Activated CD4-positive, alpha-beta T cell treated with anti-CD3 and anti-CD28 coated beads, Interleukin-10, Interleukin-2, amounts not matched to agents 100 ng/mL and 50 ng/mL, durations not matched to agents 16 hours and 8 hours (primary cell): ENCODE measurements at places on chromosomes 3 and 15.

DNA sequence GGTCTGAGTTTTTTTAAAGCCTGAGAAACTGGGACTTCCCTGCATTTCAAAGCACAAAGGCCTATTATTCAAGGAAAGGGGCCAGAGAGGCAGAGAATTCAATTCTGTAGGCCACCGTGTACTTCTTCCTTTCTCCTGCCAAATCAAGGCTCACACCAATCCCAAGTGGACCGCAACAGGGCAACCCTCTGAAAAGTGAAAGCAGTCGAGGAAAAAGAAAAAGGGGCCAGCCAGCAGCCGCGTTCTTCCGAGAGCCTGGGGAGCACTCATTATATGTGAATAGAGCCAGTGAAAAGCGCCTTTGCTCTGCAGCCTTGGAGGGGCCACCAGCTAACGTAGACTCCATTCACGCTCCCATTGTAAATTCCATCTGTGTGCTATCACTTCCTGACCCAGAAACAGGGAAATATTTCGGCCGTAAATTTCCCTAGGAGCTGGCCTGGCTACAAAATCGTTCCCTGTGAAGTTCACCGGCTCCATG lies 45.9 kb upstream of the THUMPD3 start:
- no peak for DNase-seq

DNA sequence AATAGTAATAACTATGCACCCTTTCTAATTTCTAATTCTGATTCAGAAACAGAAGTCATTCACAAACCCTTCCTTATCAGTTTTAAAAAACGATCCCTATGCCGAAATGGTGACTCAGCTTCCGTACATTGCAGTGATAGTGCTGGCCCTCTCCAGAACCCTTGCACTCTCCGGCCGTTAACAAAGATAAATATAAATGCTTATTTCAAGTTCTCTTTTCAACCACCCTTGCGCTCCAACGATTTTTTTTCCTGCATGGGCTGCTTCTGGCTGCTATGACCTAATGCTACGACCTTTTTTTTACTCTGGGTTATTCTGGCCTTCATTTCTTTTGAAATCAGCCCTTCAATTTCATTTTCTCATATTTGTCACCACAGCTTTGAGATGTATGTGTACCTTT lies 646.2 kb downstream of the NTRK3 start:
- no peak for DNase-seq

- no peak for DNase-seq
Measured at GRCh38 chr15:57387564-57388076, 11.3 kb downstream of the CGNL1 start.

- no peak for DNase-seq
Measured at GRCh38 chr3:55859305-55859704, 372.2 kb upstream of the WNT5A start.

DNA sequence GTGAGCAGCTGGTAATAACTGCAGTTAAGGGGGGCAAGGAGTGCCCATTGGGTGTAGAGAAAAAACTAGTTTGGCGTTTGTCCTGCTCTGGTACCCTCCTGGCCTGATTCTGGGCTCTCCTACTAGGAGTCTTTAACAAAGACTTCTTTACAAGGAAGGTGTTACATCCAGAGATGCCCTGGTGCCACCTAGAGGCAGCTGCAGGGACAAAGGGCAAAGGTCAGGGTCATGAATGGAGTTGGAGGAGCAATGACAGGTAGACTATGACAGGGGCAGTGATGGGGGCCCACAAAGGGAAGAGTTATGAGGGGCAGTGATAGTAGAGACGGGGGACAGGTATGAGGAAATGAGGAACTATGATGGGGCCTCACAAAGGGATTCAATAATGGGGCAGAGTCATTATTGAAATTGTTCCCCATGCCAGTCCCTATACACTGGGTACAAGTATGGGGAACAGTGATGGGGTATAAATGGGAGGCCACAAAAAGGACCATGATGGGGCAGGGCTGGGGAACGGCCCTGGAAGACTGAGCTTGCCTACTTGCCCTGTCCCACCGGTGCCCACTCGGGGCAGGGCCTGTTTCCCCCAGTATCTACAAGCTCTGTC lies 7.9 kb downstream of the CCDC71 start:
- peak; percentile 73 for DNase-seq

- no peak for DNase-seq
Measured at GRCh38 chr15:91335702-91336101, 235.6 kb downstream of the SV2B start.

DNA sequence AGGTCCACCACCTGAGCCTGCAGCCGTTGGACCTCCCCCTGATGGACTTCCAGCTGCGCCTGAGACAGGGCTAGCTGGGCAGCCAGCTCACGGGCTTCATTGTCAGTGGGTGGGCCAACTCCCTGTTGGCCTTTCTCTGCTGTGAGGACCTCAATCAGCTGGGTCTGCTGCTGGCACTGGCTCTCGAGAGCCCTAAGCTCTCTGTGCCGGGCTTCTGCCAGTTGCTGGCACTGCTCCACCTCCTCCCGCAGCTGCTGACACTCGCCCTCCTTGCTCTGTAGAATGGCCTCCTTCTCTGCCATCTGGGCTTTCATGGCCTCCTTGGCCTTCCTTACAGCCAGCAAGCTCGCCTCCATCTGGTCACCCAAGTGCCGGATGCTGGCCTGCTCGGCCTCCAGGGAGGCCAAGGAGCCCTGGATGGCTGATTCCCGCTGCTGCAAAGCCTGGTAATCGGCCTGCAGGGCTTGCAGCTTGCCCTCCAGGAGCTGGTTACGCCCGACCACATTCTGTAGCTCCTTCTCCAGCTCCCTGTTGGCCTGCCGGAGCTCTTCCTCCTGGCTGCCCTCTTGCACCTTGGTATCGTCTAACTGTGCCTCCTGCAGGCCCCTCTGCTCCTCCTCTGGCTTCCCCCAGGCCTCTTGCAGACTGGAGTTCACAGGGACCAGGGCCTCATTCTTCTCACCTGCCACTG lies 23.8 kb downstream of the CXCR6 start:
- no peak for DNase-seq

DNA sequence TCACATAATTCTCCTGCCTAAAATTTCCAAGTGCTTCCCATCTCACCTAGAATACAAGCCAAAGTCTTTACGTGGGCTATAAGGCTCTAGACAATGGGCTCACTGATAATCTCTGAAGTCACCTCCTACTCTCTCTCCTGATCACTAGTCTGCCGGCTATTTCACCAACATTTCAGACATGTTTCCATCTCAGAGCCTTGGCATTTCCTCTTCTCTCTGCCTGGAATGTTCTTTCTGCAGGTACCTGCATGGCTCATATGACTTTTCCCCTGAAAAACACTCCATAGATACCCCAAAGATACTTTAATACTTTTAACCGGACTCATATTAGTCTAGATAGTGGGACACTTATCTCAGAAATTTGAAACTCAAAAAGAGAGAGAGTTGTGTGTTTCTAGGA lies 32.7 kb downstream of the CD200 start:
- no peak for DNase-seq

DNA sequence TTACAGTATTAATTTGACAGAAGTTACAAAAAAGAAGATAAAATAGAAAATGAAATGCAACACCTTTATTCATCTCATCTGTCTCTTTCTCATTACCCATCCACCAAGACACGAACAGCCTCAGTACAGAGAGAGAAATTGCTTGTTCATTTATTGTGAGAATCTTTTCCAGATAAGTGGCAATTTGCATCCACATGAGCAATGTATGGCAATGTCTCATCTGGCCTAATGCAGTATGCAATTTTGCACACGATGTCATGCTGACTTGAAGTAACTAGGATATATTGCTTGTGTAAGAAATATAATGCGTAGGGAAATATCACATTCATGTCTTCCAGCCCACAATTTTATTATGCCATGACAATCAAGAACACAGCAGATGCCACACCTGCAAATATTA lies 866.9 kb downstream of the ROBO1 start:
- DNase-seq, result no peak

DNA sequence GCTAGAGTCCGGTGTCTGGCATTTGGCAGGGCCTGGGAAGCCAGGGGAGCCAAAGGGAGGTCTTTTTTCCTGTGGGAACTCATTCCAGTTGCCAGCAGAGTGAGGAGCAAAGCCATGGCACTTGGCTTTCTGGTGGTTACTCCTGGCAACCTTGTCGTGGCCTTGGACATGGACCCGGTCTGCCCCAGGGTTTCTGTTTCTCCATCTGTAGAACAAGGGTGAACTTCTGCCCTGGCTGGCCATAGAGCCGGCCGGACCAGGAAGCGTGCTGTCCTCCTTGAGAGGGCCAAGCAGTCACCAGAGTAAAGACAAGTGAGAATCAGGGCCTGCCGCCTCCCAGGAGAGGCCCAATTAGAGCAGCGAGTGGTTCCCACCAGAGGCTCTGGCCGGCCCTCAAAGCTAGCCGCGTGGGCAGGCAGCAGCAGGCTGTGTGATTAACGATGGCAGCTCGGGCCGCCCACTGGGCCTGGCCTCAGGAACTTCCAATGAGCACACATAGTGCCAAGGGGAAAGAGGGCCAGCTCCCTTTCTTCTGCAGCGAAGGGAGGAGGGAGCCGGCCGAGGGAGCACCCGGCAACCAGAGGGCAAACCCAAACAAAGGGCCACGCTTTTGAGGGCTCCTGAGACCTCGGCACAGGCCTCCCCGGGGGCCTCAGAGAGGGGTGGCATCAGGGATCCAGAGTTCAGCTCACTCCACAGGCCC lies 29.1 kb upstream of the ELP6 start:
- DNase-seq, result no peak

GRCh38 chr3:62421207-62421606 lies 47.9 kb upstream of the FEZF2 start:
- DNase-seq, result no peak

GRCh38 chr3:23645533-23646183 lies 160.1 kb upstream of the UBE2E1 start:
- no peak for DNase-seq

DNA sequence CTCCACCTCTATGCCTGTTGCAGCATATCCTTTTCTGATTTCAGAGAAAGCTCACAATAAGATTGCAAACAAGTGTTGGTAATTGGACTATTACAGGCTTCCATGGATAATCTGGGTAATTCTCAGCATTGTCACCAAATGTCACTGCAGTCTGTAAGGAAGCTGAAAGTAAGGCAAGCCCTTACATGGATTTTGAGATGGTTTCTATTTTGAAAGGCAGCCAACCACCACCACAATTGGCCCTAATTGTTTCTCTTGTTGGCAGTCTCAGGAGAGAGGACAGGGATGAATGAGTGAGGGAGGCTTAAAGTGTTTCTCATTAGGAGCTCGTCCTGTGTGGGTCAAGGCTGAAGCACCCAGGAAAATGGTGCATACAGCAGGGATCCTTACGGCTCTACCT lies 879.9 kb downstream of the TUSC7 start:
- DNase-seq, result no peak

GRCh38 chr3:139317660-139318430 lies 26.0 kb upstream of the MRPS22 start:
- DNase-seq, result no peak

- DNase-seq, result peak; percentile 66
Measured at GRCh38 chr15:98292442-98293240, 332.1 kb downstream of the ARRDC4 start.

GRCh38 chr3:156648086-156648485 lies 26.3 kb upstream of the TIPARP start:
- DNase-seq, result no peak

- no peak for DNase-seq
Measured at GRCh38 chr3:107767897-107768605, 245.3 kb downstream of the BBX start.

DNA sequence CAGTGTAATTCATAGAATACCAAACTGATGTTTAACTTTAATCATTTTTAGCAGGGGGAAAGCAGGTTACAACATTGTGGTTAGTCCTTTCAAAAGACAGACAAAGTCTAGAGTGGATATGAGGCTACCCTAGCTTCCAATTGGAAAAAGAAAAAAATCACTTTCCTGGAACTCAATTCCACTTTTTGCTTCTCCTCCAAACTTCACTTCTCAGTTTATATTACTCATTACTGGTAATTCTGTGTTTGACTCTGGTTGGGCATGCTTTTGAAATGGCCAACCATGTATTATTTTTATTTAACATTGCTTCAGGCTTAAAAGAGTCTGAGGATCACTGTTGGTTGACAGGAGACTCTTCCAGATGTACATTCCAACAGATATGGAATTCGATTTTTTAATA lies 84.8 kb downstream of the RAP2B start:
- no peak for DNase-seq

- no peak for DNase-seq
Measured at GRCh38 chr3:169818316-169818715, 5.6 kb upstream of the LRRC34 start.

- no peak for DNase-seq
Measured at GRCh38 chr3:186401556-186401955, 39.5 kb upstream of the DGKG start.

DNA sequence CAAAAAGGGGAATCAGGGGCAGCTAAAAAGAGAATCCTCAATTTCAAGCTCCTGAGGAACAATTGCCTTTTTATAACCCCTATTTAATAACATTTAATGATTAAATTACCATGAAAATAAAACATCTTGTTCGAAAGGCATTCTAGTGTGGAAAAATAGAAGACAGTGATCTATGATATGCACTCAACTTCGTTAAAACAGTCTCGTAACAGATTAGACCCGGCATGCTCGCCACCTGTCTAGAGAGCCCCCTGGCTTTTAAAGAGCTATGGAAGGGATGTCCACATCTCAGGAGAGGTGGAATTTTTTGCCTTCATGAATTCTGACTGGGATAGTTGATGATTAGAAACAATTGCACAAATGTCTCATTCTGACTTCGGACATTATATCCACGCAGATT lies 153.7 kb upstream of the MDFIC2 start:
- DNase-seq, result no peak

- no peak for DNase-seq
Measured at GRCh38 chr15:76791511-76791910, 113.6 kb downstream of the SCAPER start.

- DNase-seq, result no peak
Measured at GRCh38 chr3:24224666-24225384, 269.8 kb downstream of the THRB start.

- DNase-seq, result no peak
Measured at GRCh38 chr3:166446291-166446690, 609.1 kb upstream of the BCHE start.

GRCh38 chr3:196689941-196690660 lies 21.9 kb downstream of the CEP19 start:
- no peak for DNase-seq

GRCh38 chr15:31069360-31070000 lies 32.0 kb downstream of the TRPM1 start:
- DNase-seq, result no peak

GRCh38 chr3:138374573-138375134 lies 26.3 kb downstream of the MRAS start:
- no peak for DNase-seq
